ENCODE measurements at places on chromosomes 7 and 10. TPM values are rescaled to one million over a fixed set of nuclear protein-coding genes. Genes with fewer than 3 reads are reported as not detected.

DNA sequence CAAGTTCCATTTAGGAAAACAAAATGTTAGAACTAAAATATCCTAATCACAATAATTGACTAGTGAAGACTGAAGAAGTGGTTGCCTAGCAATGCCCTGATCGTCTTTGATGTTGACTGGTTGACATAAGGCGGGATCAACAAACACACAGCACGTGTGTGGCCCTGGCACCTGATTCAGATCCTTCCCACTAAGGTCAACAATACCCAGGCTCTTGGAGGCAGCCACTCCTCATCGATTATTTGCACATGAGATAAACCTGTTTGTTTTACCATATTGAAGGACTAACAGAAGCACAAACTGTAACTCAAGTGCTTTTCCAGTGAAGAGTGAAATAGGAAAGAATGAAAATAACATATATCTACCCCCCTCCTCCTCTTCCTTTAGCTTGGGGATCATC, 15.6 kb downstream of the FANK1 start:
- H3K27ac ChIP-seq = no peak overlapping the region
- no peaks in the 10 kb centered on the region for H3K36me3 ChIP-seq
- no peaks in the 10 kb centered on the region for H3K27me3 ChIP-seq
- H3K4me3 ChIP-seq = no peak overlapping the region
- no peaks in the 10 kb centered on the region for H3K4me1 ChIP-seq

MDFIC gene
- total RNA-seq = 58.1 TPM

DNA sequence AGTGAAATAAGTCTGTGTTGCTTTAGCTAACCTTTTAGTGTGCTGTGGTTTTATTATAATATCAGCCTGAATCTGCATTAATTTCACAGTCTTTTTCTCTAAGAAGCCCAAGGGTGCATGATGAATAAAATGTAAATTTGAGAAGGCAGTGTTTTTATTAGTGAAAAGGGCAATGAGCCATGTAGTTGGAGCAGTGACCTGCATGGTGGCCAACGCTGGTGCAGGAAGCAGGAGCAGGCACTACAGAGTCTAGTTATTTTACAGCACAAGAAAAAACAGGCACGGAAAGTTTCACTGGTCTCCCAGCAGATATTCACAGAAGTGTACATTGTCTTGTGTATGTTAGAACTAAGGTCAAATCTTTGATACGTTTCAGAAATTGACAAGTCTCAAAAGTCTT, 247.8 kb downstream of the CELF2 start:
- H3K27me3 ChIP-seq = no peaks in the 10 kb centered on the region
- no peak for DNase-seq
- peaks cover 10% of the 10 kb centered on the region for H3K36me3 ChIP-seq
- H3K27ac ChIP-seq = no peak overlapping the region
- H3K4me3 ChIP-seq = no peak overlapping the region

GSAP gene
- total RNA-seq = 21.7 TPM

GRCh38 chr10:122558452-122558851, 2.1 kb upstream of the DMBT1 start:
- H3K27me3 ChIP-seq = no peaks in the 10 kb centered on the region
- no peaks in the 10 kb centered on the region for H3K4me1 ChIP-seq
- no peak overlapping the region for H3K27ac ChIP-seq

DNA sequence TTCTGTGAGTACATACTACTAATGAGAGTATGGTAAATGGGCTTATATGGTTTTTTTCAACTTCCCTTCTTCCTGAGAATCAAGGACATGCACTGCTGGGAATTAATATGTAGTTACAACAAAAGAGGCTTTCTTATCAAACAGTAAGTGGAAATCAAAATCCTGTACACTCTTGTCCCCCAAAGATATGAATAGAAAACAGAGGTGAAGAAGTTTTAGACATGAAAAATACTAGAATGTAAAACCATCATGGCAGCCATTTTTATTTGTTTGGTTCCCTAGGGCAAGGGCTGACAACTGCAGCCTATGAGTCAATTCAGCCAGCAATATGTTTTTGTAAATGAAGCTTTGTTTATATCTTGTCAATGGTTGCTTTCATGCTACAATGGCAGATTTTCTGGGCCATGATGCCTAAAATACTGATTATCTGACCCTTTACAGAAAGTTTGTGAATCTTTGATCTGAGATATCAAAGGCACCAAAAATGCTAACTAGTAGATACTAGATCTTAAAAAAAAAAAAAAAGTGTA, 422.4 kb downstream of the PARD3 start:
- H3K4me3 ChIP-seq = no peak overlapping the region
- H3K36me3 ChIP-seq = peaks cover 4% of the 10 kb centered on the region
- H3K27ac ChIP-seq = no peak overlapping the region
- DNase-seq = no peak
- no peaks in the 10 kb centered on the region for H3K27me3 ChIP-seq
- no peaks in the 10 kb centered on the region for H3K4me1 ChIP-seq

EBLN1 gene
- total RNA-seq = not detected

ORC5 gene
- 20.8 TPM for total RNA-seq

- no peak for DNase-seq
- no peaks in the 10 kb centered on the region for H3K36me3 ChIP-seq
- no peaks in the 10 kb centered on the region for H3K4me1 ChIP-seq
These were observed 42.2 kb upstream of the SRGN start for GRCh38 chr10:69045441-69046300.

FAM241B gene
- total RNA-seq = 6.3 TPM

DNA sequence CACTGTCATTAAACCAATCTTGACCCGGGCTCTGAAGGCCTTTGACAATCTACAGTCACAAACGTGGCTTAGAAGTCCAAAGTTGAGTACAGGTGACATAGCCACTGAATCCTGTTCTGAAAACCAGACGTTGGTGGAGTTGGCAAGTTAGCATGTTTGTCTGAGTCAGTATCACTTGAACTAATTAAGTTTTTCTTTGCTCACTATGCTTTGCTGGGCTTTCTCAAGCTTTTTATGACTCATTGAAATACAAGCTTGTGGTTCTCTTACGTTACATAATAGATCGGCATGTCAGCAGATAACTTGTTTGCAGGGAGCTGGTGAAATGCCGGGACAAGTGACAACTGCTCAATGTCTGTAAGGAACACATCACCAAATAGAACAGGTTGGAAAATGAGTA, 53.8 kb downstream of the ARL5B start:
- no peaks in the 10 kb centered on the region for H3K4me1 ChIP-seq
- no peak overlapping the region for H3K4me3 ChIP-seq
- H3K36me3 ChIP-seq = no peaks in the 10 kb centered on the region
- no peaks in the 10 kb centered on the region for H3K27me3 ChIP-seq
- no peak for DNase-seq

TMEM229A gene
- not detected for total RNA-seq

PNLIPRP1 gene
- total RNA-seq = not detected

- H3K27me3 ChIP-seq = no peaks in the 10 kb centered on the region
- no peak overlapping the region for H3K27ac ChIP-seq
- DNase-seq = no peak
- H3K36me3 ChIP-seq = no peaks in the 10 kb centered on the region
These were observed 128.5 kb downstream of the INHBA start for GRCh38 chr7:41574377-41574776.

GRCh38 chr10:85851325-85851724, 515.3 kb downstream of the GRID1 start:
- H3K4me3 ChIP-seq = no peak overlapping the region
- no peaks in the 10 kb centered on the region for H3K36me3 ChIP-seq
- no peak overlapping the region for H3K27ac ChIP-seq
- no peaks in the 10 kb centered on the region for H3K27me3 ChIP-seq

CYP2C8 gene
- total RNA-seq = 0.83 TPM

DNA sequence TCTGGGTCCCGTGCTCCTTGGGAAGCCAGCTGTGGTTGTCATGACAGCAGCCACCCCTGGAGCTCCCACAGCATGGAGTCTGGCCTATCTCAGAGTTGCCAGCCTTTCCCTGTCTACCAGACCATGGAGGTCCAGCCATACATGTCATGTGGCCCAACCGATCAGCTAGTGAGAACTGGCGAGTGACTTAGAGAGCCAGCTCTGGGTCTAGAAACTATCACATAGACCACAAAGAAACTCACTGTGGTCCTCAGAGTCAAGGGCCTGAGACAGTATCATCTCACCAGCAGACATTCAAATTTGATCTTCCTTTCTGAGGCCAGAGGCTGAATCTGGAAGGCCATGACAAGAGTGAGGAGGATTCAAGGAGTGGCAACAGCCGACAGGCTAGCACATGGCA, 223.3 kb upstream of the GPR26 start:
- H3K4me1 ChIP-seq = no peaks in the 10 kb centered on the region
- no peaks in the 10 kb centered on the region for H3K36me3 ChIP-seq
- H3K4me3 ChIP-seq = no peak overlapping the region
- peak; percentile 42 for DNase-seq
- H3K27me3 ChIP-seq = no peaks in the 10 kb centered on the region

DNA sequence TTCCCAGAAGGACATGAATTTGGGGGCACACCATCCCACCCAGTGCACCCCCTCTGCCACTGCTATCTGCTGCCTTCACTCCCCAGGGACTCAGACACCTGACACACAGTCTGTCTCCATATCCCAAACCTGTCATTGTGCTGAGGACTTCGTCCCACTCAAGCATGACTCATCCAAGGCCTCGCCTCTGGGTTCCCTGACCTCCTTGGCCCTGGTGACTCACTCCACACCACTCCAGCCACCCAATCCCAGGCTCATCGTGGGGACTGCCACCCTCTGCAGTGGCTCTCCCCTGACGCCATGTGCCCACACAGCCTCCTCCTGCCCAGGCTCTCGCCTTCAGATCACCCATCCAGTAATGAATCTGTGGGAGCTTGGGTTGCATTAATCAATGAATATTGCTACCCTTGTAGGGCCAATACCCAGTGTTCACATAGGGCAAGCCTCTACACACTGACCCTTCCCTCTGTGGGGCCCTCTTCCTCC, 6.6 kb upstream of the INSIG1 start:
- no peak for DNase-seq
- H3K27me3 ChIP-seq = no peaks in the 10 kb centered on the region
- no peak overlapping the region for H3K4me3 ChIP-seq

ZCCHC24 gene
- 82.6 TPM for total RNA-seq

GRCh38 chr7:95527776-95528250, 42.1 kb downstream of the ASB4 start:
- DNase-seq = peak; percentile 66
- no peak overlapping the region for H3K27ac ChIP-seq
- H3K4me1 ChIP-seq = peaks cover 9% of the 10 kb centered on the region
- H3K36me3 ChIP-seq = no peaks in the 10 kb centered on the region
- H3K4me3 ChIP-seq = no peak overlapping the region

DNA sequence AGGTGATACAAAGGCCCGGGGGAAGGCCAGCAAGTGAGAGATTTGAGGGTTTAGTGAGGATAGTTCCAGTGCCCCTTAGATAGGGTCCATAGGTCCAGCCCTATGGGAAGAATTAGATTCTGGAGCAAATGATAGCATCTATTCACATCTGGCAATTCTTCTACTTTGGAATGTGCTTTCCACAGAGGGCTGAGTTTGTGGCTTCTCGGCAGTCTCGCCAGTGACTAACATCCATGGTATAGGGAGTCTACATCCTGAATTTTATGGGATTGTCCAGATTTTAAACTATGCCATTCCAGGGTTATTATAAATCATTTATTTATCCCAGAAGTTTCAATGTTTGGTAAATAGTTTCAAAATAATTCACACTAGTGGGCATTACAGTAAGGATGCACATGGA, 207.3 kb upstream of the ADO start:
- H3K4me1 ChIP-seq = no peaks in the 10 kb centered on the region
- no peak overlapping the region for H3K4me3 ChIP-seq
- H3K27me3 ChIP-seq = no peaks in the 10 kb centered on the region
- no peak overlapping the region for H3K27ac ChIP-seq
- no peak for DNase-seq
